ENCODE measurements at places on chromosomes 4 and X.

- peak; percentile 47 for DNase-seq
These were observed 807 bp downstream of the PGRMC1 start for GRCh38 chrX:119236623-119237561.

DNA sequence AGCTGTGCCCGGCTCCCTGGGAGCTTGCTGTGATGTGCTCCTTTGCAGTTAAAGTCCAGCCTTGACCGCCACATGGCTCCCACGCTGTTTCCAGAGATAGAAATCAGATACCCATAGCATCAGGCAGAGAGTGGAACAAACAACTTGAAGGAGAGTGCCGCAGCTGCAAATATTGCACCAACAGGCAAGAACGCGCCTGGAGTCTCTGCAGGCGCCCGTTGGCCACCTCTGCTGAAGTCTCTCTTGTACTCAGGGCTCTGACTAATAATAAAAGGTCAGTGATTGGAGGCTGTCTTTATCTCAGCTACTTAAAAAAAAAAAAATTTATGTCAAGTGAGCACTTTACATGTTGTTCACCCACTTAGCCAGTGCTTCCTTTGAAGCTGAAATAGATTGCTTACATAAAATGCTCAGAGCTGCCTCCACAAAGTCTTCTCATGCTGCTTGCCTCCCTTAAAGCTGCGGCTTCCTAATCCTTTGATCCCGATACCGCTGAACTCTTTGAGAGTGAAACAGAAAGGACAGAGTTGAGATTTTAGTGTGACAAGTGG is 30.9 kb upstream of the TENM3 start:
- DNase-seq, result peak; percentile 41

- peak; percentile 55 for DNase-seq
These were observed 9.6 kb downstream of the ADGRG4 start for GRCh38 chrX:136310411-136310810.

GRCh38 chrX:53281321-53281822 is at the start of gene IQSEC2:
Gene IQSEC2, minus strand, starts transcription at chrX:53281584.
- DNase-seq, result peak; percentile 87

- DNase-seq, result no peak
These were observed 31.2 kb downstream of the USP38 start for GRCh38 chr4:143215873-143216272.

DNA sequence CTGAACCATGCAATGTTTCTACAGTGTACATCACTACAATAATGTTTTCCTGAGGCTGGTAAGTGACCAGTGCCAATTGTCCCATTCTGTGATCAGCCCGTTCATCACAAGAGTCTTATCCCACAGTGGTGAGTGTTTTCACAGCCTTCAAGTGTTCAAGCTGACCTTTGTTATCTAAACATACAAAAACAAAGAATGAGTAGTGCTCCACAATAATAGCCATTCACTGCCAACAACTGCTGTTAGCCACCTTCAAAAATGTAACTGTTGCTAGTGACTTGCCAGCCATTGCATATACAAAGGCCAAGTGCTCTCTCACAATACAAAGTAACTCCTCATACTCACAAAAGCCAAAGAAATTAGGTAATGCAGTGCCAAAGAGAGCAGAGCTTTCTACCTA is 1084.1 kb downstream of the FAM133A start:
- no peak for DNase-seq

DNA sequence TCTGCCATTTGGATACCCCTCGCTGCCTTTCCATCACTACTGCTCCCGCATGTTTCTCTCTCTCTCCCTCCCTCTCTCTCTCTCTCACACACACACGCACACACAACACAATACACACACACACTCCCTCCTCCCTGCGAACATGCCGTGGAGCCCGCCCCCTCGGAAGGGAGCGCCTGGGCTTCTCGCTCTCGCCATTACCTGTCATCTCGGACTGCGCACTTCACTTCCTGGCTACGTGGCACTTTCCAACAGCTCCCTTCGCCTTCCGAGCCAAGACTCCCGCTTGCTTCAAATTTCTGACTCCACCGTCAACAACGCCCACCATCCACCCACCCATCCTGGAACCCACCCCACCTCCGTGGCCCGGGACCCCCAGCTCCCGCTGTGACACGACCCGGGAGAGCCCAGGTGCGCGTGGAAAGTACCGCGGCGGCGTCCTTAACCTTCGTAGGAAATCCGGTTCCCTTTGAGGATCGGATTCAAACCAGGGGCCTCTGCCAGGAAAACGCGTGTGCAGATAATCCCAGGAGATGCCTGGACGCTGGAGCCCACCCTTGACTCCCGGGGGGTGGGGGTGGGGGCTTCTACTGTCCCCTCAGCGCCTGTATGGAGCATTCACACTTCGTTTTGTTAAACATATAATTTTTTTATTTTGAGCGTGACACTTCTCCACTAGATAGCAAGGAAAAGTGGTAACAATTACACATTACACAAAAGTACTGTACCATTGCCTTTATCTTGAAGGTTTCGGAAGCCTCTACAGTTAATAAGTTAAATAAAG is 12.5 kb downstream of the ARX start:
- no peak for DNase-seq

DNA sequence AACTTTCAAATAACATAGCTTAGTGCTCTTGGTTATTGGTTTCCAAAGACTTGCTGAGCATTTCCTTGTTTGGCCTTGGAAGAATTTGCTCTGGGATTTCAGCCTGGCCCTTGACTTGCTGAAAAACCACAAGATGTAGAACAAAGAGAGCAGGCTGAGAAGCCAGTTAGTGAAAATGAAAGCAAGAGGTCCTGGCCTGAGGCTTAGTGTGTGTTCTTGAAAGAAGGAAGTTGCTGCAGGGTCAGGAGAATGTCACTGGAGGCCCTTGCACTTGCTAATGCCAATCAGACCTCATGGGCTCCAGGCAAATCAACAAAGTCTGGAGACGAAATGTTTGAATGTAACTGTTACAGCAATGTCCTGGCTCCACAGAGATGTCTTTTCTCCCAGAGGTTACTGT is 79.4 kb downstream of the SYNPO2 start:
- DNase-seq, result peak; percentile 37

DNA sequence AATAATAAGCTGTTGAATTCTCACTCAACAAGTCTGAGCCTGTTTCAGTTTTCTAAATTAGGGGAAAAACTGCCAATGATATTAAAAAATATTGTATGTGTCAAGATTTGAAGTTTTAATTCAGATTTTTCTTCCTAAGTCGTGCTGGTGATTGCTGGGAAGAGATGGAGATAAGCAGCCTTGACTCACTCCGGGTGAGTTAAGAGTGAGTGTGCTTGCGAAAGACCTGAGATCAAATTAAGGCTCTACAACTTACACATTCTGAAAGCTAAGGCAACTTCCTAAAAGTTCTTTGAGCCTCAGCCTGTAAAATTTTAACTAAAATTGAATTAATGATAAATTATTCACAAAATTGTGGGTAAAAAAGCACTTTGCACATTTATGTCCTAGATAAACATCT is 1441.2 kb downstream of the PCDH7 start:
- DNase-seq, result no peak

DNA sequence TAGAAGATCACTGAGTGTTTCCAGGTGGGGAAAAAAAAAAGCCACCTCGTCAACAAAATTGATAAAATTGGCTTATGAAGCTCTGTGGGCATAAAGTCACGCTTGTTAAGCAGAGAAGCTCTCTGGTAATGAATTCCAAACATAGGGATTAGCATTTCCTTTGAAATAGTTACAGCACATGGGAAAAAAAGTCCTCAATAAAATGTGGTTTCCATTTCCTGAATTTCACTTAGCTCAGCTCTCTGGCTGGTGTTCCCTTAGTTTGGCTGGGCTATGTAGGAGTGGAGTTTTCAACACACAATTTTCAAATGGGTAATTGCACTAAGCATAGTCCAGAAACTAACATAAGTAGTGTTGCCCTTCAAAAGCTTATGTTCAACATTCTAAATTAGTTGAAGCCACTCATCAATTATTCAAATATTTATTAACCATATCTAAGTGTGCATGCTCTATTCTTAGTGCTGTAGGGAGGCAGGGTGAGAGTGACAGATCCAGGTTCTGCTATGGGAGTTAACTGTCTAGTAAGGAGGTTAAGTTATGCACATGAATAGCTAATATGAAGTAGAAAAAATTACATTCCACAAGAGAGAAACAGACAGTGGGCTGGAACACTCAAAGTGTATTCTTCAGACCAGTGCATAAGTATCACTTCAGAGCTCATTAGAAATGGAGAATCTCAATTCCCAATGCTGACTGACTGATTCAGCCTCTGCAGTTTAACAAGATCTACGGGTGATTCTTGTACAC is 445.7 kb downstream of the SMARCA1 start:
- no peak for DNase-seq

DNA sequence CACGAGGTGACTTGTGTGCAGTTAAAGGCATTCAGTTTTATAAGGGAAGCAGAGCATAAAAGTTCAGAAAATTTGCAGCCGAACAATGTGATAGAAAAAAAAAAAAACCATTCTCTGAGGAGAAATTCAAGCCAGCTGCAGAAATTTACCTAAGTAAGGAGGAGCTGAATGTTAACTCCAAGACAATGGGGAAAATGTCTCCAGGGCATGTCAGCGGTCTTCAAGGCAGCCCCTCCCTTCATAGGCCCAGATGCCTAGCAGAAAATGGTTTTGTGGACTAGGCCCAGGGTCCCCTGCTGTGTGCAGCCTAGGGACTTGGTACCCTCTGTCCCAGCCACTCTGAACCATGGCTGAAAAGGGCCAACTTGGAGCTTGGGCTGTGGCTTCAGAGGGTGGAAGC is 1764.0 kb downstream of the C4orf33 start:
- DNase-seq, result no peak

DNA sequence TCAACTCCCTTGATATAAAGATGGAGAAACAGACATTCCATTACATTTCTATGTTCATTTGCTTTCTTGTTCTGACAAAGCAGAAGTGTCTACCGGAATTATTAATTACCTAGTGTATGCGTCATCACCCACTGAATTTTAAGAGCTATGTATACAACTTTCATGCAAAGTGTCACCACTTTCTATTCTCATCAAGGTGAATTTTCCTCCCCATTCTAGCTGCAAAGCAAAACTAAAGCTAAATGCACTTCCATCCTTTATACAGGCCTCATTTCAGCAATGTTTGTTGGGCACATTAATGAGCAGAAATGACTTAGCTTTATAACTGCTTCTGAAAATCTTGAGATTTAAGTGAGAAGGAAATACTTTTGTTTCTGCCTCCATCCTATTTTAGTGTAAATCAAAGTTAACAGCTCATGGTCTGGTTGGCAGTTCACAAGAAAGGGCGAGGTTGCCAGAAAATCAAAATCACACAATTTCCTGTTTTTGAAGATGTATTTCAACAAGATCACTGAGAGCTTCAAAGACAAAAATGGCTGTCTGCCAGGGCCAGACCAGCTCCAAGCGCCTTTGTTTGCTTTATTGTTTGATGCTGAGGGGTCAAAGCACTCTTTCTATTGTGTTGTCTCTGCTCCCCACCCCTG is 7.2 kb upstream of the FAM9C start:
- DNase-seq, result peak; percentile 21

DNA sequence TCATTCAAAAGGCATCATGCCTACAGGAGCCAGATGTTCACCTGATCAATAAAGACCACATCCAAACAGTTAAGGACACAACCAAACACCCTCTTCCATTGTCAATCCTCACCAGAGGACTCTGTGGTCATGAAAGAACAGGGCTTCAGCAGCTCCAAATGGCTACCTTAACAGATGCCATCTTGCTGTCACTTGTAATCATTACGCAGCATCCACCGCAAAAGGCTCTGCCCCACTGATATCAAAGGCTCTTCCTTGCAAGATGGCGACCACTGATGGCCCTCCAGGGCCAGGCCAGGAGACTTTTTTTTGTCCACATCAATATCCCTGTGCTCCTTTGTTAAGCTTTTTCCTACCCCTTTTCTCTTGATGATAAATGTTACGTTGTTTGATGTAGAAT is 157.4 kb downstream of the DHRSX start:
- DNase-seq, result no peak

DNA sequence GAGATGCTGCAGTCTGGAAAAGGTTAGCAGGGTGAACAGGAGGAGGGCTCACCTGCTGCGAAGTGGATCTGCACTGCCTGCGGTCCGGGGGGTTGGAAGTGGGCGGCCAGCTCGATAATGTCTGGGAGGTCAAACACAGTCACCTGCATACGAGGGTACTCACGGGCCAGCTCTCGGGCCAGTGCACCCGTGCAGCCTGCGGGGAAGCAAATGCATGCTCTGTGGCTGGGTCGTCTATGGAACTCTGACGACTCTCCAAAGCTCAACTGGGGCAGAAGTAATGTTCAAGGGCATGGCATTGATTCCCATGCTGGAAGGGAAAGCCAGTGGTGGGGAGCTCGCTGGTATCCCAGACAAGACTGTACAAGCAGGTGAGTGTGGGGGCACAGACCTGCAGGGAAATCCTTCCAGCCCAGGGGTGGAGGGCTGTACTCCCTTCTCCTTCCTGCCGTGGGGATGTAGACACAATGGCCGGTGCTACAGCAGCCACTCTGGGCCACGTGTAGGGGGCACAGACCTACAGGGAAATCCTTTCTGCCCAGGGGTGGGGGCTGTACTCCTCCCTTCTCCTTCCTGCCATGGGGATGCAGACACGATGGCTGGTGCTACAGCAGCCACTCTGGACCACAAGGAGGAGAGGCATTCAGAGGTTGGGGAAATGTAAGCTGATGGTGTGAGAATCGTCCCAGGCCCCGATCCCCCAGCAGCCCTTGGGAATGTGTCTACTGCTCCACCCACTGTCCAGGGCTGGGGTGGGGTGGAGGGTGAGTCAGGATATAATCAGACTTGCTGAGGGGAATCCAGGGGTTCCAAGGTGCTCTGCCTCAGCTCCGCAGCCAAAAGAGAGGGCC is 26.2 kb upstream of the SLC25A6 start:
- DNase-seq, result no peak

DNA sequence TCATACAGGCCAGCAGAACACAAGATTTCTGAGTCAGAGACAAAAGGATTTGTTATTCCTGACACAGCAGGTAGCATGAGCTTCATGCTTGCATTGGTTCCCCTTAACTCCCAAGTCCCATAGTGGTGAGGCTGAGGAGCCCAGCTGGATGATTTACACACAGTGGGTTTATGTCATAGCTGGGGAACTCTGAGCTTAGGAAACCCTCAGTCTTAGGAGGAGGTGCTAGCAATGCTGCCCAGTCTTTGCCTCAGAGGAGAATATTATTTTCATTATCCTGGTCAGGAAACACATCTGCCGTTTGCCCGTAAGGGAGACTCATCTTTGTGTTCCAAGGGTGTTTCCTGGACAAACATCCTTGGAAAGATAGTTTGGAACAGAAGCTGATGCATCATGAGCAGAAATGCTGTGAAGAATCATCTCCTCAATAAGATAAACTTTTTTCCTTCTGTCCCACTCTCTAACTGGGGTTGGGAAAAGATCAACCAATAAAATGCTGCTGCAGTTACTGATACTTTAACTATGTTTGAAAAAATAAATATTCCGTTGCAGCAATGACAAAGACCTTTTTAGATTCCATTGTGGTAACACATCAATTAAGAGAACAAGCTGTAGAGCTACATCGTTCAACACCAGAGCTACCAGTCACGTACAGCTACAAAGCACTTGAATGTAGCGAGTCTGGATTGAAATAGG is 146.8 kb downstream of the DCLK2 start:
- DNase-seq, result no peak

GRCh38 chrX:21658746-21659145 is 616 bp upstream of the KLHL34 start:
- no peak for DNase-seq
